ENCODE measurements at places on chromosomes 13 and 19.

- no peak for DNase-seq
These were observed 12.3 kb downstream of the TMED1 start for GRCh38 chr19:10823690-10824089.

DNA sequence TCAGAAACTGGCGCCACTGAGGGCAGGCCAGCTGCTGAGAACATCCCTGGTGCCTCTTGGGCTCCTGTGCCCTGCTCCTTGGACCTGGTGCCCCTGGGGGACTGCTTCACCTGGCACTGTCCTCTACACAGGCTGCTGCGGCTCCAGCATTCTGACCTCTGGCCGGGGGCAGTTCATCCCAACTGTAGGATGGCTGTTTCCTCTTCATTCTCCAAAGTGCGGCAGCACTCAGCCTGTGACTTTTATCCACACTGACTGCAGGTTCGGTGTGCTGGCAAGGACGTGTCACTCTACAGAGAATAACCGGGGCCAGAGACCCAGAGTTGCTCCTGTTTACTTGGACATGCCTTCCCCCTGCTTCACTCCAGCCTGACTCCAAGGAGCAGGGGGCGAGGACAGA, 7.6 kb upstream of the ANKRD10 start:
- no peak for DNase-seq

DNA sequence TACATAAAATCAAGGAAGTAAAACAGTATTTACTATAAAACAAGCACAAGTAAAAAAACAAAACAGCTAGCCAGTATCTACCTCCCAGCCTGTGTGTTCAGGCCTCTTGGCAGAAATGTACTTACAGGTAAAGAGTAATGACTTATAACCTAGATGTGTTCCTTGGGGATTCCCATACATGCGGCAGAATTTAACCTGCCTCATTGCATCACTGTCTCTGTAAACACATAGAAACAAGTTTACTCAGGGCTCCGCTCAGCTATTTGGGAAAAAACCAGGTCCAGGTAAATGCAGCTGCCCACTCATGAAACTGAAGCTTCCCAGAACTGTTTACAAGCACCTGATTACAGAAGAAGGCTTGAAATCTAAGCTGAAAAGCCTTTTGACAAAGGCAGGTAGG, 50.7 kb upstream of the SERP2 start:
- no peak for DNase-seq

DNA sequence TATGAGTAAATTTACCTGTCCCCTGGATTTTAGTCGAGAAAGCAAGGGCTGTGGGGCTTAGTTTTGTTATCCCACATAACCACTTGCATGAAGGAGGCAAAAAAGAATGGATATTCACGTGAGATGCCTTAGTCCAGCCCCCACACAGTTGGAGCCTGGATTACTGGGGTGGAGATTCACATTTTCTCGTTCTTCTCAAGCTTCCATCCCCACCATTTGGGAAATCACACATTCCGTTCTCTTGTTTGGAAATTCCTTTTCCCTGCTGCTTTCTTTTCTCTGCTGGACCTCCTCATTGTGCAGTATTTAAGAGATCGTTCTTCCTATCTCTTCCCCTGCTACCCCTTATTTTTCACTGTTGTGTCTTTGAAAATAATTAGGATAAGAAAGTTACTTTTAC, 45.1 kb upstream of the FARP1 start:
- DNase-seq = no peak

GRCh38 chr13:89554801-89555200, 1792.7 kb upstream of the MIR17HG start:
- no peak for DNase-seq

DNA sequence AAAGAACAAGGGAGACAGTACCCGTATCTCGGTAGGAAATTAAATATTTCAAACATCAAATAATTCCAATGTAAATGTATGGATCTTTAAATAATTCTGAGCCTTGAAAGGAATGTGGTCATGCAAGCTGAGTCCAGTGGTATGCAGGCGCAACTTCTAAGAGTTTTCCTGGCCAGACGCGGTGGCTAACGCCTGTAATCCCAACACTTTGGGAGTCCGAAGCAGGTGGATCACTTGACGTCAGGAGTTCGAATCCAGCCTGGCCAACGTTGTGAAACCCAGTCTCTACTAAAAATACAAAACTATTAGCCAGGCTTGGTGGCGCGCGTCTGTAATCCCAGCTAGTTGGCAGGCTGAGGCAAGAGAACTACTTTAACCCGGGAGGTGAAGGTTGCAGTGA, 1.1 kb upstream of the ZNF845 start:
- DNase-seq = no peak

DNA sequence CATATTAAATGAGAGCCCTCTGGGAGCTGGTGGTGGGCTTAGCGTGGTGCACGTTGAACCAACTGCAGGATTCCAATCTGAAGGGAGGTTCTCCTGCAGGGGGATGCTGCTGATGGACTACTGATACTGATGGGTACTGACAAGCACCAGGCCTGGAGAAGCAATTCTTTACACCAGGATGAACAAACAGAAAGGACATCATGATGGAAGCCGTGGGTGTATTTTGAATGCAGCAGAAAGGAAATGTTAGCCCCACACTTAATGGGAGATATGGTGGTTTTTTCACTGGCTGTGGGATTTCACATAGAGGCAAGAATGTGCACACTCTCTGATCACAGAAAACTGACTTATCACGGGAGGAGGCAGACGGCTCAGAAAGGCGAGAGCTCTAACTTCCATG, 299.7 kb downstream of the TEX29 start:
- no peak for DNase-seq

DNA sequence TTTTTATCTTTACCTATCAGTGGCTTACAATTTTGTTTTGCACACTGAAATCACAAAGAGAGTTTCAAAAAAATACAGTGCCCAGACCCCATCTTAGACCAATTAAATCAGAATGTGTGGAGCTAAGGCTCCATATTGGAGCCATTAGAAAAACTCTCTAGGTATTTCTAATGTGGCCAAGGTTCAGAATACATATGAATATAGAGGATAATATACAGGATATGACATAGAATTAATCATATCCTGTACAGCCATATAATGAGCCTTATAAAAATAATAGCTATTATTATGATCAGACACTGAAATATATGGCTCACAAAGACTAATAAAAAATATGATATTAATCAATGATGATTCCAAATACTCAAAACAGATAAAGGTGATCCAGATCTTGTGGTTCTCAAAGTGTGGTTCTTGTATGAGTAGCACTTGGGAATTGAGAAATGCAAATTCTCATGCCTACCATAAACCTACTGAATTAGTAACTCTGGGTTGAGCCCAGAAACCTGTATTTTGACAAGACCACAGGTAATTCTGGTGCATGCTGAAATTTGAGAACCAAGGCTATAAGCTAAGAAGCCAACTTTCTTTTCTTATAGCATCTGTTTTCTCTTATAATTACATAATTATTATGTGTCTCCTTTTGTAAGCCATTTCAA, 408.0 kb downstream of the DIAPH3 start:
- DNase-seq = no peak

DNA sequence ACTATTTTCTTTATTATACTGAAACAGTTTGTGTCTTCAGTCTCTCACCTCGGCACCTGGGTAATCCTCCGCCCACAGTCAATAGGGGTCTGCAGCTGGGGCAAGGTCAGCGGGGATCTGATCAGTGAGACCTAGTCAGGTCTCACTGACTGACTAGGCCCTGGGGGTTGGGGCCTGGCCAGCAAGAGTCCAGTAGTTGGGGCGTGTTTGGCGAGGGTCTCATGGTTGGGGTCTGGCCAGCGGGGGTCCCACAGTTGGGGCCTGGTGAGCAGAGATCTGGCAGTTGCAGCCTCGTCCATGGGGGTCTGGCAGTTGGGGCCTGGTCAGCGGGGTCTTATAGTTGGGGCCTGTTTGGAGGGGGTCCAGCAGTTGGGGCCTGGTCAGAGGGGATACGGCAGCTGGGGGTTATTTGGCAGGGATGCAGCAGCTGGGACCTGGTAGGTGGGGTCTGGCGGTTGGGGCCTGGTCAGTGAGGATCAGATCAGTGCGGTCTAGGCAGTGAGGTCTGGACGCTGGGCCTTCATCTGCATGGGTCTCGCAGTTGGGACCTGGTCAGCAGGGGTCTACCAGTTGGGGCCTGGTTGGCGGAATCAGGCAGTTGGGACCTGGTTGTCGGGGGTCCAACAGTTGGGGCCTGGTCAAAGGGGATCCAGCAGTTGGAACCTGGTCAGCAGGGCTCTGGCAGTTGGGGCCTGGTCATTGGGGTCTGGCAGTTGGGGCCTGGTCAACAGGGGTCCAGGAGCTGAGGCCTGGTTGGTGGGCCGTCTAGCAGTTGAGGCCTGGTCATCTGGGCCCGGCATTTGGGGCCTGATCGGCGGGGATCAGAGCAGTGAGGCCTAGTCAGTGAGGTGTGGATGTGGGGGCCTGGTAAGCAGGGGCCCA, 61.1 kb upstream of the TPM4 start:
- DNase-seq = no peak

DNA sequence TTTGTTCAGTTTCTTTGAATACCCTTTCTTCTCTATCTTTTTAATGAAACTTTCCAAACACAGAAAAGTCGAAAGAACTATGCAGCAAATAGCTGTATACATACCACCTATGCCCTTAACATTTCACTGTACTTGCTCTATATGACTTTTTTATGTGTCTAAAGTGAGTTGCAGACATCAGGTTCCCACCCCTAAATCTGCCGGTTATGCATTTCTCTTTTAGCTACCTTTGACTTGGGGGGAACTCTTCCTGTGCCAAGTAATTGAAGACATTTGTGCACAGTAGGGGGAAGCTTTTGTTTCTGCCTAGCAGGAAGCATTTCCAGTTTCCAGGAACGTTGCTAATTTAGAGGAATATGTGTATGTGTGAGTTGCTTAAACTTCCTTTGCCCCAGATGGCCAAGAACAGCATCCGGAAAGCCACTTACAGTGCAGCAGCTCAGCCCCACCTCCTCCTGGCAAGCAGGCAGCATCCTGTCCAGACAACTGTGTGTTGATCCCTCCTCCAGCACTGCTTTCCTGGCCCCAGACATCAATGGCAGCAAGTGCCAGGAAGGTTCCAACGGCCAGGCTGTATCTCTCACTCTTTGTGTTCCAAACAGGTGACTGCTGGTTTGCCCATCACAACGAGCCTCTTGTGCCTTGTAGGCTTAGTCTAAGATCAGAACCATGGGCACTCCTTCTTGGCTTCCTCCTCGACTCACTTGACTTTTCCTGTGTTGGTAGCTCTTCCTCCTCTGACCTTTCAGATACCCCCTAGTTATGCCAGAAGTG, 14.7 kb upstream of the GRAMD1A start:
- DNase-seq = no peak

- DNase-seq = no peak
These were observed 620 bp downstream of the CRTC1 start for GRCh38 chr19:18683958-18684641.

- DNase-seq = no peak
These were observed 3.8 kb downstream of the DMRTC2 start for GRCh38 chr19:41848666-41849065.

DNA sequence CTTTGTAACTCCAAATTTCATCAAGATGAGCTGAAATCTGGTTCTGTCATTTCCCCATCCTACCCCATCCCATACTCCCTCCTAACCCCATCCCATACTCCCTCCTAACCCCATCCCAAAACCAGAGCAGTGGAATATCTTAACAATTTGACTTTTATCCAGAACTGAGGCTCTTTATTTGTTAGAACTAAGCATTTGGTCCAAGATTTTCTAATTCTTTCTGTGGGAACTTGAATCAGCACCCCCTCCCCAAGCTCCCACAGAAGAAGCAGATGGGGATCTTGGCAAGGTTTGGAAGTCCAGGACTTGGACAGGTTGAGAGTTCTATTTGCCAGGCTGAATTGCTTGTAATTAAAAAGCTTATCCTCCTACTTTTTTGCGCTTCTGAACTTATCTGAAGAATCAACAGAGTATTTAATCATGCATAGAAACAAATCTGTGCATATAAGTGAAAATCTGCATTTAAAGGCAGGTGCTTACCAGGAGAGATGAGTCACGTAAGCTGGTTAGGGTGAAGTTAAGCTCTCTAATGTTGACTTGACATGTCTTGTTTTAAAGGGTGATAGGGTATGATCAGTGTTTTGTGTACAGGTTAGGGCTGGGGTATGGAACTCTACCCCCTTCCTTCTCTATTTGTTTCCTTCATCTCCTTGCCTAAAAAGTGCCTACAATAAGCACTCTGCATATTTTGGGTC, 111.1 kb downstream of the COG6 start:
- no peak for DNase-seq

DNA sequence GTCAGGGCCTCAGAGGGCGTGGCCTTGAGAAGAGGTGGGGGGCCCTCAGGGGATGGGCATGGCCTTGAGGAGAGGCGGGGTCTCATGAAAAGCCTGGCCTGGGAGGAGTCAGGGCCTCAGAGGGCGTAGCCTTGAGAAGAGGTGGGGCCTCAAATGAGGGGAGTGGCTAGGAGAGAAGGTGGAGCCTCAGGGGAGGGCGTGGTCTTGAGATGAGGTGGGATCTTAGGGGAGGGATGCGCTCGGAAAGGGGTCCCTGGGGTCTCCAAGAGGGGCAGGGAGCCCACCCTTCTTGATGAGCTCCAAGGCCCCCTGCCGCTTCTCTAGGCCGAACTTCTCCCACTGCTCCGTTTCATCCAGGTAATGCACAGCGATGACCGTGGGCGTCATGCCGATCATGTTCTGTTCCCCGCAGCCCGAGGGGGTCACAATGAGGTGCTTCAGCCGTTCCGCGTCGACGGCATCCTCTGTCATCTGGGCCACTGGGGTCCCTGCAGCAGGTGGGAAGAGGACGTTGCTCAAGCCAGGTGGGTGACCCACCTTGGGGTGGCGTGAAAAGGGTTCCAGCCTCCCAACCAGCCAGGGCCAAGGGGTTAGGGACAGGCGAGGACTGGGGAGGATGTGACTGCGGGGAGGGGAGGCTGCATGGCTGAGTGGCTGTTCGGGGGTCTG, 24.3 kb upstream of the TNFSF14 start:
- DNase-seq = no peak

DNA sequence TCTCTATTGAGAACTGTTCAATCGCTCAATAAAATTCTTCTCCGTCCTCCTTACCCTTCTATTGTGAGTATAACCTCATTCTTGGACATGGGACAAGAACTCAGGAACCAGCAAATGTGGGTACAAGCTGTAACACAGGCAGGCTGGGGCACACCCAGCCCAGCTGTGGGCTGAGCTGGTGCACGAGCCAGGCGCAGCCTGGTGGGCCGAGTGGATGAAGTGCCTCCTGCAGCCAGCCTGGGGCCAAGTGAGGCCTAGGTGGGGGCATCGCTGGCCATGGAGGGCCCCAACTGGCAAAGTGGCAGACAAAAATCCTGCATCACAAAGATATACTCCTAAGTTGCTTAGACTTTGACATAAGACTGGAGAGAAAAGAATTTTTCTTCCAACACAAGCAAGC, 57.9 kb upstream of the DIAPH3 start:
- no peak for DNase-seq

GRCh38 chr13:28953714-28954418, 133.7 kb downstream of the MTUS2 start:
- DNase-seq = no peak

All from activated naive CD8-positive, alpha-beta T cell treated with anti-CD3 and anti-CD28 coated beads, Interleukin-2, amount 50 U/mL, for 16 hours (primary cell).